Colonic mucosa (tissue), 4 donors: ENCODE measurements at places on chromosomes 4 and X. TPM values are rescaled to one million over a fixed set of nuclear protein-coding genes. Genes with fewer than 3 reads are reported as not detected.

The MGAT4D gene
- not detected for total RNA-seq

The MMRN1 gene
- total RNA-seq = 6.7 TPM

The NXT2 gene
- 8.4 TPM for total RNA-seq

The TXK gene
- total RNA-seq = 0.72 TPM

The VGLL1 gene
- total RNA-seq = not detected

The HSFX1 gene
- total RNA-seq = 2.0 TPM
